Stimulated activated CD8-positive, alpha-beta memory T cell treated with anti-CD3 and anti-CD28 coated beads, Interleukin-7, amount 100 ng/mL, for 1 hour (primary cell): ENCODE measurements at places on chromosomes 1 and 21.

GRCh38 chr1:215345766-215346165, 221.3 kb upstream of the KCTD3 start:
- no peak for DNase-seq

GRCh38 chr1:28817133-28817532, 5.2 kb downstream of the OPRD1 start:
- DNase-seq: no peak

- no peak for DNase-seq
Measured at GRCh38 chr1:151238467-151238739, 16.1 kb upstream of the PSMD4 start.

- DNase-seq: no peak
Measured at GRCh38 chr1:109327285-109327684, 20.5 kb upstream of the MYBPHL start.

- no peak for DNase-seq
Measured at GRCh38 chr1:227748496-227749182, 13.4 kb downstream of the SNAP47 start.

DNA sequence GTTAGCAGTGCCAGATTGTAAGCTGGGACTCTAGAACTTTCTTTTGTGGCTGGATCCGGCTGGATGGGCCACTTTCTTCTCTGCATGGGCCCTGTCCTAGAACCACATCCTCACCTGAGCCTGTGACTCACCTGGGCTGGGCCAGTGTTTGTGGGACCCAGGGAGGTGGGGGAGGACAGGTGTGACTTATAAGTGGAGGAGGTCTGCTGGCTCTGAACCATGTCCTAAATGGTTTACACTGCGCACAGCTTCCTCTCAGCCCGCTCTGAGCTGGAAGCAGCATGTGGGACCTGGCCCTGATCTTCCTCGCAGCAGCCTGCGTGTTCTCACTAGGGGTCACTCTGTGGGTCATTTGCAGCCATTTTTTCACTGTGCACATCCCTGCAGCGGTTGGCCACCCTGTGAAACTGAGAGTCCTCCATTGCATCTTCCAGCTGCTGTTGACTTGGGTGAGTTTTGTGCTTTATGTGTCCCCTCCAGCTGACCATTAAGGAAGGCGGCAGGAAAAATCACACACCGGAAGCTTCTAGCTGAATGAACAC, at the start of gene AADACL3:
Gene AADACL3 (plus strand): TSS at position 215 of the 542 bp plus-strand sequence. CDS start 67 bp downstream, at position 282.
- DNase-seq: no peak

DNA sequence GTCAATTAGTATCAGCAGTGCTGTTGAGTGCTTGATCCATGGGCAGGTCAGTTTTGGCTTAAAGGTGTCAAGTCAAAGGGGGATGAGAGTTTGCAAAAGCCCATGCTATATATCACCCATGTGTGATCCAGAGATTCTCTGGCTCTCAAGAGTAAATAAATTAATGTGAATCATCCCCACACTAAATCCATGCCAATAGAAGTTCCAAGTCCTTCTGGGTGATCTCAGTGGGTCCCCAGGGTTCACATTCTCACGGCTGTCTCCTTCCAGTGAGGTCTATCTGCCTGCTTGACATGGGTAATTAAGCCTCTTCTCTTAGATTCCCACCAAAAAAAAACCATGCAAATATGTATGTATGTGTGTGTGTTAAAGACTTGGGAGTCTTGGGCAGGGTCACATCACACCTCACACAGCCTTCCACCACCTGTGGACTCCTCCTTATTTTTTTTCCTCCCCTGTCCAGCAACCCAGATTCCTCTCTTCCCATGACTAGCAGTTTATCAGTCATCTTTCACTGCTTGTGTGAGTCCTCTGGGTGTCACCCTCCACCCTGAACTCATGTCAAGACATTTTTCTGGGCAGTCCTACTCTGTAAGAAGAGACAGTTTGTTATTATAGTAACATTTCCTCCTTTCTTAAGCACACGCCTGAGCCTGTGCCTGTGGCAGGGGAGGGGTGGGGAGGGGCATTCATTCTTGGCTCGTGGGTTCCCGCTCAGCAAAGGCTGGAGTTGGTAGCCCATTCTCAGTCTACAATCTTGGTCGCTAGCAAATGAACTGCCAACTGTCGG, 14.3 kb upstream of the S100A11 start:
- no peak for DNase-seq

GRCh38 chr1:111911776-111912515, 77.5 kb downstream of the KCND3 start:
- DNase-seq: no peak

DNA sequence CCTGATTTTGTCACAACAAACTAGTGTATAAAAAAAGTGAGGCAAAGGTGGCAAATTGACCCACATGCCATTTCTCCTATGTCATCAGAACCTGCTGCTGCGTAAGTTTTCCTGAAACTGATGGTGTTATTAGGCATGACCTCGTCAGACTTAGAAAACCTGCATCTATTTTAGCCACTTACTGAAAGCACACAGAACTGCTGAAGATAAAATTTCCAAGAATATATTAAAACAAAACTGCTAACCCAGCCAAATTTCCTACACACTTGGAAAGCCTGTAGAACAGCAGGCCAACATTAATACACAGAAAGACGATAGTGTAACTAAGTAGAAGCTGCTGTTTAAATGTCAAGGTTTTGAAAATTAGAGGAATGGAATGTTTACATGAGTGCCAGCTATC, 674.5 kb upstream of the CXADR start:
- no peak for DNase-seq

GRCh38 chr1:5739561-5740078, 252.6 kb downstream of the NPHP4 start:
- no peak for DNase-seq

DNA sequence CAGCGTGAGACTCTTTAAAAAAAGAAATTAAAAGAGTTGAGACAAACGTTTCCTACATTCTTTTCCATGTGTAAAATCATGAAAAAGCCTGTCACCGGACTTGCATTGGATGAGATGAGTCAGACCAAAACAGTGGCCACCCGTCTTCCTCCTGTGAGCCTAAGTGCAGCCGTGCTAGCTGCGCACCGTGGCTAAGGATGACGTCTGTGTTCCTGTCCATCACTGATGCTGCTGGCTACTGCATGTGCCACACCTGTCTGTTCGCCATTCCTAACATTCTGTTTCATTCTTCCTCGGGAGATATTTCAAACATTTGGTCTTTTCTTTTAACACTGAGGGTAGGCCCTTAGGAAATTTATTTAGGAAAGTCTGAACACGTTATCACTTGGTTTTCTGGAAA, 31.2 kb downstream of the IFNAR1 start:
- DNase-seq: no peak

- no peak for DNase-seq
Measured at GRCh38 chr1:33319949-33320618, 814 bp downstream of the A3GALT2 start.
